ENCODE measurements at places on chromosomes 7 and 10.

DNA sequence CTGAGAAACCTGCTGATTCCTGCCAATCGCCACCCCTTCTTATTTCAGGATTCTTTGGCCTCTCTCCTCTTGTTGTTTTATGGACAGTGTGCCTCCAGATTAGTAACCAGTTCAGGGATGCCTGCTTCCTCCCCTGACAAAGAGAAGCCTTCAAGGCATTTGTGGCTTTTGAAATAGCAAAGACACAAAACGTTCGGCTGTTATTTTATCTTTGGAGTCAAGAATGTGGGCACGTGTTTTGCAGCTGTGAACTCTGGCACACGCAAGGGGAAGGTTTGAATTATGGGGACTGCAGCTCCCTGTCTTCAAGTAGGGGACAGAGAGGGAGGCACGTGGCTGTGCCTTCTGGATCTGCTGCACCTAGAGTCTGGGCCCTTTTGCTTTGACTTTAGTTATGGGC is 157.9 kb upstream of the GRB10 start:
- DNase-seq = no peak

- no peak for DNase-seq
Observed at GRCh38 chr10:58696736-58697135, 184.1 kb downstream of the BICC1 start.

DNA sequence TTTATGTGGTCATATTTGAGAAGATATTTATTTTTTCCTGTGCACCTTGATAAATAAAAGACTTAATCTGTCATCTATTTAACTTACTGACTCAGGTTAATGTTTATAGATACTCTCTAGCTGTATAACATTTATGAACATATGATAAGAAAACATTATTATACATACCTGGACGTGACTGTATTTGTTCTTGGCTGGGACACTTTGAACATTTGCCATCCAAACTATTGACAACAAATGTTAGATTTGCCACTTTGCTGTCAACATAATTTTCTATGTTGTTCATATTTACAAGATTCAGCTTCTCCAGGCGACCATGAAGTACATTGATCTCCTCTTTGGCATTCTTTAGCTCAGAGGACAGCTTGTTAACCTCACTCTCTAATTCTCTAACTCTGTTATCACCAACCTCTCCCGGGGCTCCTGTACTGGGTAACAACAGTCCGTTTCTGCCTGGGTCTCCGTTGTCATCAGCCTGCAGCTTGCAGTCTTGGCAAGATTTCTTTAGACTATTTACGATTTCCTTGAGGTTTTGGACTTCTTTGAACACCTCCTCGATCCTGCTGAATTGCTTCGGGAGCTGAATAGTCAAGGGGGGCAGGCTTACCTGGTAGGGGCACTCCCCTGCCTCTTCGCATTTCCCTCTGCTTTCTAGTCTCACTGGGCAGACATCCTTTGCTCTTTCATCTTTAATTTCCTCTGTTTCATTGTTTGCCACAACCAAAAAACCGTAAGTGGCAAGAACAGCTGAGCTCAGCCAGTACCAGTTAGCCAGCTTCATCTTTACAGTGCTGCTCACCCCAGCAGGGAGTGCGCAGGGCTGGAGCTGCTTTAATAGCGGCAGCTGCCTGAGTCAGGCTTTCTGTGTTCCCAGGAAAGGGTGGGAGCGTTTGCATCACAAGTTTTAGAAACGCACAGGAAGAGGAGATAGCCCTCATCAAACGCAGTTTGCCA is at the start of gene FGL2:
FGL2 (minus strand) TSS at position 807 of the 954 bp plus-strand sequence; CDS start at position 781, 26 bp downstream.
- peak; percentile 34 for DNase-seq

DNA sequence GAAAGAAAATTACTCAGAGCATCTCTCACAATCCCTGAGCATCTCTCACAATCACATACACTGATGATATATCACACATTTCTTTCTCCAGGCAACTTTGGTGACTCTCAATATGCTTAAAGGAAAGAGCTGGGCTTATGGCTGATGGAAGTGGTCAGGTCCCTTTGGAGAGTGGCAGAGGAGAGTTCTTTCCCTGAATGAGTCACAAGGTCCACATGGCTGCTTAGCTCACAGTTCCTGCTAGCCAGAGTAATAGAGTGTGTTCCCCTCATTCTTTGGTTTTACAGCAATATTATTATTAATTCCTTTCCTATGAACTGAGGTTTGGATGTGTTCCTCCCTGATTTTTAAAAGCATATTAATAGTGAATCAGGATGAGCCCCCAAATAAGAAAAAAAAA is 287.4 kb downstream of the C7orf25 start:
- DNase-seq = no peak

GRCh38 chr7:70554646-70555045 is 577.3 kb upstream of the GALNT17 start:
- no peak for DNase-seq

DNA sequence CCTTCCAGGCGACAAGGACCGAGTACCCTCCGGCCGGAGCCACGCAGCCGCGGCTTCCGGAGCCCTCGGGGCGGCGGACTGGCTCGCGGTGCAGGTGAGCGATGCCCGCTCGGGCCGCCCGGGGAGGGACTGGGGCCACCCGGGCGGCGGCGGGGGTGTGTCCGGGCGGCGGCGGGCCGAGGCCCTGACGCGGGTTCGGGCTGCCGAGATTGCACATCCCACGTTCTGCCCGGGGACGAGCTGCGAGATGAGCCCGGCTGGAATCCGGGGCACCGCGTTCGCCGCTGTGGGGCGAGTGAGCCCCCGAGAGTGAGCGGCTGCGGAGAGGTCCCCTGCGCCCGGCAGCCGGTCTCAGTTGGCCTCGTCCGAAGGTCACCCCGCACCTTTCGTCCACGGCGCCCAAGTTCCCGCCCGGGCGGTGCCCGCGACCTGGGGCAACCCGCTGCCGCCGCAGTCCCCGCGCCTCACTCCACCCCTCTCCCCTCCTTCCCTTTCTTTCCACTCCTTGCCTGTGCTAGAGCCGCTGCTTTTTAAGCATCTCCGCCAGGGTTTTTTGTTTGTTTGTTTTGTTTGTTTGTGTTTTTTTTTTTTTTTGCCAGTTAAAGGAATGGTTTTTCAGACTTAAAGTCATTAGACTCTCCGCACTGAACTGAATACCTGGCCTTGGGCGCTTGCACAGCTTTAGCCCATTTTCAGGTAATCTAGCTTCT is 515 bp downstream of the RALA start:
- no peak for DNase-seq

All from ovary (tissue), 10 donors.